NCI-H1092 (cell line): ENCODE measurements at places on chromosomes 3 and 15.

GRCh38 chr3:57281715-57282114, 10.8 kb downstream of the ASB14 start:
- no peak for DNase-seq

- no peak for DNase-seq
These were observed 33.1 kb downstream of the KLF13 start for GRCh38 chr15:31359702-31360111.

DNA sequence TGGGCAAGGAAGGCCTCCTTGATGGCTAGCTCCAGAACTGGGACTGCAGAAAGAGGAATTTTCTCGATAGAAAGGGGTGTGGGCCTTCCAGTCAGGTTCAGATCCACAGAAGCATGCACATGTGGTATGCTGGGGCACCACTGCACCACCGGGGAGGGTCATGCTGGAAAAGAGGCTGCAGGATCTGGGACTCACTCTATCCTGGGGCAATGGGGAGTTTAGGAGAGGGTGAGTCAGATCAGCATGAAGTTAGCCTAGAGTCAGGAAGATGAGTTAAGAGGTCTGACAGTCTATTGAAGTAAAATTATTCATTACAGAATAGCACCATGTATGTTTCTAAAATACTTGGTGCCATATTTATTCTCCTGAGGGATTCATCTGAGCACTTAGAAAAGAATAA, 130.2 kb upstream of the TOPAZ1 start:
- DNase-seq: no peak

GRCh38 chr3:25481386-25481785, 53.3 kb downstream of the RARB start:
- no peak for DNase-seq

DNA sequence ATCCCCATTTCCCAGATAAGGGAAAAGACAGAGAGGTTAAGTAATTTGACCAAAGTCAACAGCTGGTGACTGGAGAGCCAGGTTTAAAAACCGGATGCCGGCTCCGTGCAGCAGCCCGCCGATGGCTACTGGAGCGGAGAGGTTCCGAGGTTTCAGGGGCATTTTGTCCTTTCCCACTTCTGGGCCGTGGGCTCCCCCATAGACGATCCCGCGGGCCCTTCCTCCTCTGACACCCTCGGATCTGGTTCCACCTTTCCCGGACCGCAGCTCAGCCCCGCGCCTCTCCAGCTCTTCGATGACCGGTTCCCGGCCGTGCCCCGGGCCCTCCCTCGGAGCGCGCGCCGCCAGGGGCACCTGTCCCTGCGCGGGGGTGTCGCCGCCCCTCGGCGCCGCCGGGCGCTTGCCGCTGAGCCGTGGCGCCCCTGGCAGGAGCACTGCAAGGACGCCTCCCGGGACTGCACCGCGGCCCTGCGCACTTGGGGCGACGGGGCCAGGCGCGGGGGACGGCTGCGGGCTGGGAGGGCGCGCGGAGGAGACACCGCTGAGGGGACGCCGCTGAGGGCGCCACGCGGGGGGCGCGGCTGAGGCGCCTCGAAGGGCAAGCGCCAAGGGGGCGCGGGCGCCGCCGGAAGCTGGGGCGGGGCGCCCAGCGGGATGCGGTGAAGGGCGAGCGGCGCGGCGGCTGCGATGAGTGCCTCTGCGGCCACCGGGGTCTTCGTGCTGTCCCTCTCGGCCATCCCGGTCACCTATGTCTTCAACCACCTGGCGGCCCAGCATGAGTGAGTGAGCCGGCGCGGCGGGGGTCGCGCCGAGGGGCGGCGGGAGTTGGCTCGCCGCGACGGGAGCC, at the start of gene TM6SF1:
Gene TM6SF1 (plus strand): TSS at position 652 of the 847 bp plus-strand sequence. CDS start 36 bp downstream, at position 688.
- no peak for DNase-seq

- DNase-seq: no peak
These were observed 135.8 kb downstream of the RPL22L1 start for GRCh38 chr3:170734043-170734734.

DNA sequence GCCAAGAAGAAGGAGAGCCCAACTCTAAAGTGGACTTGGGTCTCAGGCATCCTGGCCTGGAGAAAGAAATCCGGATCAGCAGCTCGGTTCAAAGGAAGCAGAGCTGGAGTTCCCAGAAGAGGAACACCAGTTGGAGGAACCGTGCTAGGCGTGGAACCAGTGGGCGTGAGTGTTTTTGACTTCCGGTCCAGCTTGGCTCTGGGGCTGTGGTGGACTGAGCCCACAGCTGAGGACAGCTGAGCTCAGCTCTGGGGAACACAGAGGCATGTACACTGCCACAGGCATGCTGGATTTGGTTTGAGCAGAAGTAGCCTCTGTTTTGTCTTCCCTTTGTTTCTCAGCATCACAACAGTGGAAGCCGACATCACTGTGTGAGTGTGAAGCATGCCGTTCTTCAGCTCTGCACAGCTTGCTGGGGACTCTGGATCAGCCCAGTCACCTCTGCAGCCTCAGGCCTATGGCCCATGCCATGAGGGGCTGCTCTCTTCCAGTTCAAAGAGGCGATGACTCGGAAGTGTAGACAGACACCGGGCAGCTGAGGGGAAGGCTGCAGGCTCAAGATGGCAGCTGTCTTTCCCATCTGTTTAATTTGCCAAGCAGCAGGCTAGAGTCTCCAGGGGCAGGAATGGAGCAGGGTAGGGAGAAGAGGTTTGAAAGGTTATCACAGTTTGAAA, 185.8 kb upstream of the UBE3A start:
- DNase-seq: no peak

- no peak for DNase-seq
These were observed 128.8 kb downstream of the SV2B start for GRCh38 chr15:91228890-91229289.

- no peak for DNase-seq
These were observed 27.4 kb downstream of the FOXL2NB start for GRCh38 chr3:138974462-138974861.

DNA sequence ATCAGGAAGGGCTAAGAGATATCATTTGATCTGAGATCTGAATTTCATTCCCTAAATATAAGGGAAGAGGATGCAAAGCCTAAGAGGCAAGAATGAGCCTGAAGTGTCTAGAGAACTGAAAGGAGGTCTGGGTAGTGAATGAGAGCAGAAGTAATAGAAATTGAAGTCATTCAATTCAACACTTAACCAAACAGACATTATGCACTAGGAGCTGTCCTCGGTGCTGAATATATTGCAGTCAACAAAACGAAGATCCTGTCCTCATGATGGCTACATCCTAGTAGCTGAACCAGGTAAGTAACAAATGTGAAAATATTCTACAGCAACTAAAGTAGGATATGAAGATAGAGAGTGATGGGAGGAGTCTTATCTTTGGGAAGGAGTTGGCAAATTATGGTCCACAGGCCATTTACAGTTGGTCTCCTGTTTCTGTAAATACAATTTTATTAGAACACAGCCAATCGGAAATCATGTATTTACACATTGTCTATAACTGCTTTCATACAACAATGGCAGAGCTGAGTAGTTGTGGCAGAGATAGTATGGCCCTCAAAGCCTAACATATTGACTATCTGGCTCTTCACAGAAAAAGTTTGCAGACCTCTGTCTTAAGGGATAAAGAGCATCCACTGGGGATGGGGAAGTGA, 192.9 kb upstream of the CADPS start:
- no peak for DNase-seq

- peak; percentile 0 for DNase-seq
These were observed 328.3 kb downstream of the THSD4 start for GRCh38 chr15:71443538-71443937.

GRCh38 chr3:108251265-108251664, 29.0 kb upstream of the IFT57 start:
- DNase-seq: no peak

GRCh38 chr3:137061186-137061585, 103.4 kb downstream of the IL20RB start:
- DNase-seq: no peak

DNA sequence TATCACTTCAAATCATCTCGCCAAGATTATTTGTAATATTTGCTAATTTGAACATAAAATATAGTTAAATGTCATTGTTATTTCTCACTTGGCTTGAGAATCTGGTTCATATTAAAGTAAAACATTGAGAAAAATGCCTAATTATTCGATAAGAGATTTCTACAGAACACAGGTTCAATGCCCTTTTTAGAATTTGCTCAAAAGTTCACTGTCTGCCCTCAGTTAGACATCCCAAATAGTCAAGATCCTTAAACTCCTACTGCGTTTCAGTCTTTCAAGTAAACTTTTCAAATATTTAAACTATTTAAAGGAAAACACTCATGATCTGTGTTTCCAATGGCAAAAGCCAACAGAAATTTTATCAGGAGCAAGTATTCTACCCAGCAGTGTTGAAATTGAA, 204.1 kb upstream of the AGTR1 start:
- no peak for DNase-seq

DNA sequence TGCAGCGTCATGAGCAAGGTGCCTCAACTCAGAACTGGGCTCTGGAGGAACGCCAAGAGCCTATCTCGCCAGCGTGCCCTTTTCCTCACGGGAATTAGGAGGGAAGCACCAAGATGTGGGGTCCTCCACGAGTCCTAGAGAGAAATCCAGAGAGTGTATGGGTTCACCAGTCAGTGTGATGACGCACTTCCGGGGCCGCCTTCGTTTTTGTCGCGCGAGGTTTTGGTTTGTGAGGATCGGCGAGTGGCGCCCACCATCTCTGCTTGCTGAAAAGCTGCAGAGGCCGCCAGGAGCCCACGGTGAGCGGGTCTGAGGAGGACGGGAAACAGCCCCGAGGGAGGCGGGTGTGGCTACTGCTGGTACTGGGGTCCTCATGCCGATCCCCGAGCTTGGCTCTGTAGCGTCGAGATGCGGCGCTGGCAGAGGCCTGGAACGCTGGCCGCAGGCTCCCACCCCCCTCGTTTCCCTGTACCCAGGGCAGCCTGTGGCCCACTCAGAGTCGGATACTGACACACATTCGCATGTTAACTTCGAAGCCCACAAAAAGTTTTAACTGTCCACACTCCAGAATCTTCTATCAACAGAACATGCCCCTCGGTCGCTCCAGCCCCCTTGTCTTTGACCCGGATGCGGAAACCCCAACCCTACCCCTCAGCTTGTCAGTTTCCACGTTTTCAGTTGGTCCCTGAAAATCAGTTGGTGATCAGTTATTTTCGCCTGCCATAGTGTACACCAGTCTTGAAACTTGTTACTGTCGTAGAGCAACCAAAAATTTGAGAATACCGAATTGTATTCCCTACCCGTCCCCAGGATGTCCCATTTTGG, 30.4 kb downstream of the ZNF662 start:
- no peak for DNase-seq
